ENCODE measurements at places on chromosomes 1 and 21.

- DNase-seq: no peak
Observed at GRCh38 chr1:246798107-246798506, 73.9 kb downstream of the SCCPDH start.

DNA sequence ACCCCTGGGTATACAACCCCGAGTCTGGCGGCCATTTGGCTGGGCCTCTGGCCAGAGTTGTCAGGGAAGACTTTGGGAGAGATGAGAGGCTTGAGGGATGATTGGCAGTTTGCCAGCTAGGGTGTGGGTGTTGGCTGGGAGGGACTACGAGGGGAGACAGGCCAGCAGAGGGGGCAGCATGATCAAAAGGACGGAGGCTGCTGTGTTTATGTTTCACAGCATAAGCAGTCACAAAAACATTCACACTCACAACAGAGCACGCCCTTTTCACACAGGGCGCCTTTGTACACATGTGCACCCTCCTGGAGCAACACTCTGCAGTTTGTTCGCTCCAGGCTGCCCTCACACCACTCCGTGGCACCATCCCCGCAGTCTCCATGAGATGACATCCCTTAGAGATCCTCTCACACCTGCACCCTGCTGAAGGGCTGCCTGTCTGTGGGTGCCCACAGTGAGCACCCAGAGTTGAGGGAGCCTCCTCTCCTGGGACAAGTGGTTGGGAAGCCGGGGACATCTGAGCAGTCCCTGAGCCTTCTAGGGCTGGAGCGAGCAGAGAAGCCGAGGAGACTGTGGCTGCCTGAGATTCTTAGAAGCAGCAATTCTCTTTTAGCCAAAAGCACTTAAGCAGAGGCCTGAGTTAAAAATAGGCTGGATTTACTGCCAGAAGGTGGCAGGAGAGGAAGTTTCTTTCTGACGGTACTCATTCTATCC is 15.4 kb downstream of the EFNA3 start:
- peak; percentile 38 for DNase-seq

DNA sequence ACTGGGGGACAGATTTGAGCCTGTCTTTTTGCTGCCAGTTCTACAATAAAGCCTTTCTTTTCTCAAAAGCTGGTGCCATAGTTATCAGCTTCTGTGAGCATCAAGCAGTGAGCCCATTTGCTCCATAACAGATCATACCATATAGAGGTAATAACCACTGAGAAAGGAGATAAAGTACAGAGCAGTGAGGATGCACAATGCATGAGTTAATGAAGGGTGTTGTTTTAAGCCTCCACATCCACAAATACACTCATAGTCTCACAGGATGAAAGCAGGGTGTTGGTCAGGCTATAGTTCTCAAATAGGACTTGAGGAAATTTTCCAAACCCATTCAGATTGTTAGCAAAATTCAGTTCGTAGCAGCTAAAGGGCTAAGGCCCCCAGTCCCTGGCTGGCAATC is 25.6 kb upstream of the SLC35A3 start:
- no peak for DNase-seq

- no peak for DNase-seq
Observed at GRCh38 chr1:206550446-206550845, 43.1 kb downstream of the RASSF5 start.

- no peak for DNase-seq
Observed at GRCh38 chr1:44043176-44044070, 12.2 kb upstream of the SLC6A9 start.

DNA sequence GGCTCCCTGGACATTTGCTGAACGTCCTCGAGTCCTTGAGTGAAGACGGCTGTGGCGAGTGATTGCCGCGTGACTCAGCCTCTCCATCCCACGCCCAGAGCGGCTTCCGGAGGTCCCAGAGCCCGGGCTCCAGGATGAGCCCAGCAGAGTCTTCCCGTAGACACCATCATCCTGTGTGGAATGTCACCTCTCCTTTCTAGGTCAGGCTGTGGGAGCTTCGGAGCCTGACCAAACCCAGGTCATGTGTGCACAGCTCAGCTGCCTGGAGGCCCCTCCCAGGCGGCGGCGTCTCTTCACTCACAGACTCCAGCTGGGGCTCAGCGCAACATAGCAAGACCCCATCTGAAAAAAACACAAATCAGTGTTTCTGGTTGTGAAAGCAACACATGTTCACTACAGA is 38.2 kb downstream of the PRKCZ start:
- DNase-seq: peak; percentile 65

GRCh38 chr1:193335806-193336428 is 149.5 kb upstream of the B3GALT2 start:
- DNase-seq: peak; percentile 85

DNA sequence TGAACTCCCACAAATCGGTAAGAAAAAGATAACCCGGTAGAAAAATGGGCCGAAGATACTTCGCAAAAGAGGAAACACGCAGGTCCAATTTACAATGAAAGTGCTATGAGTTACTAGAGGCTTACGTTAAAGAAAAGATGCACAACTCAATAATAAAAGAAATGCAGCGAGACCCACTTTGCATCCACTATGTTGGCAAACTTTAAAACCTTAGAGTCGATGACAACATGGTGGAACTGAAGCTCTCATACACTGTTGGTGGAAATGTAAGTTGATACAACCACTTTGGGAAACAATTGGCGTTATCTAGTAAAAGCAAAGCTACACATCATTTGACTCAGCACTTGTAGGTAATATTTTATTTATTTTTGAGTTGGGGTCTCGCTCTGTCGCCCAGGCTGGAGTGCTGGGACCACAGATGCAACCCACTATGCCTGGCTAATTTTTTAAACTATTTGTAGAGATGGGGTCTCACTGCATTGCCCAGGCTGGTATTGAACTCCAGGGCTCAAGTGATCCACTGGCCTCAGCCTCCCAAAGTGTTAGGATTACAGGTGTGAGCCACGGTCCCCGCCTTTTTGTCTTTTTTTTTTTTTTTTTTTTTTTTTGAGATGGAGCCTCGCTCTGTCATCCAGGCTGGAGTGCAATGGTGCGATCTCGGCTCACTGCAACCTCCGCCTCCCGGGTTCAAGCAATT is 696 bp upstream of the GPATCH3 start:
- DNase-seq: no peak
